Naive thymus-derived CD8-positive, alpha-beta T cell (primary cell): ENCODE measurements at places on chromosomes 2 and 18. TPM values are rescaled to one million over a fixed set of nuclear protein-coding genes. Genes with fewer than 3 reads are reported as not detected.

Gene LRRC30
- not detected for total RNA-seq

Gene PDCD1
- total RNA-seq: 0.23 TPM

Gene QPCT
- total RNA-seq: 0.52 TPM

Gene EML6
- 3.3 TPM for total RNA-seq

Gene COLEC11
- total RNA-seq: 1.8 TPM

Gene ALK
- total RNA-seq: not detected

Gene PSD4
- 118 TPM for total RNA-seq

Gene PAPOLG
- 40.6 TPM for total RNA-seq

Gene LRP1B
- not detected for total RNA-seq

Gene SERPINB10
- not detected for total RNA-seq

Gene MYL12B
- 184 TPM for total RNA-seq

Gene LYPD6
- total RNA-seq: not detected

DNA sequence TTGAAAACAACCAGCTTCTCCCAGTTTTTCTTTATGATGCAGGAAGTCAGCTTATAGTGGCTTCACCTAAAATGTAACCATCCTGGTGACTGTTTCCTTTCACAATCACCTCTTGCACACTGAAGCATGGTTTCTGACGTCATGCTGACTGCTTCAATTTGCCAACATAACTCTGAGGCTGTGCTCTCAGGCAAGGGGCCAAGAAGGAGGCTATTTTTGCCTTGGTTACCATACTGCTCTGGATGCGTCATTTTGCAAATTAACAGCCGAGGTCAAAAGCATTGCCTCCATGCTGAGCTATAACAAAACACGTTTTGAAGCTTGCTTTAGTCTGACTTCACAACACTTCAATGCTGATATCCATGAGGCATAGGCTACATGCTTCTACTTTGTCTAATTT is 397.8 kb downstream of the METTL4 start:
- H3K36me3 ChIP-seq: no peaks in the 10 kb centered on the region
- DNase-seq: no peak
- no peak overlapping the region for H3K4me3 ChIP-seq

DNA sequence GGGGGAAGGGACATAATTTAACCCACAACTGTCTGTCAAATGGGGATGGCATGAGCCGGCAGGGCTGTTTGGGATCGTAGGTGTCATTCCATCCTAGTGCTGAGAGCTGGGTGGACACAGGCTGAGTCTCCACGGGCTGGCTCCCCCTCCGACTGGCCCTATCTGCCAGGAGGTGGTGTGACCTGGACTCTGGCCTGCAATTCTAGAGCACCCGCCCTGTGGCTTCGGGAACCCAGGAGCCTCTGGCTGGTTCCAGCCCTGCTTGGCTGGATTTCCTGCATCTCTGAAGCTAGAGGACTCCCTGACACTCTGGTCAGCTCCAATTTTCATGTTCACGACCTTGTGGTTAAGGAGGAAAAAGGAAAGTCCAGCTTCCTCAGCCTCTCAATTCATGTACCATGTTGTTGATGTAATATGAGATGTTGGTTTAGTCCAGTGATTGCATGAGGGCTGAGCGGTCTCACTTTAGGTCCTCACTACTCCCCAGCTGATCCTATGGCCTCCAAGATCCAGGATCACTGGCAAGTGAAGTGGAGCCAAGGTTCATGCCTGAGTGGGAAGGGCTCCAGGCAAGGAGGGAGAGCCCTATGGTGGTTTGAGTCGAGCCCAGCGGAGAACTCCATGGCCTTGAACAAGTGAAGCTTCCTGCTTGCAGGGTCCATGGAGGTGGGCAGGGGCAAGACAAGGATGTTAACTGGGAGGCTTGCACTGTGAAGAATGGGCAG is 169.1 kb downstream of the NDUFA10 start:
- peaks cover 42% of the 10 kb centered on the region for H3K27me3 ChIP-seq
- no peaks in the 10 kb centered on the region for H3K36me3 ChIP-seq
- H3K27ac ChIP-seq: no peak overlapping the region
- DNase-seq: no peak
- H3K4me3 ChIP-seq: no peak overlapping the region

GRCh38 chr18:65753520-65753919 is 2.7 kb downstream of the CDH7 start:
- no peaks in the 10 kb centered on the region for H3K36me3 ChIP-seq
- DNase-seq: no peak
- no peak overlapping the region for H3K4me3 ChIP-seq
- H3K27me3 ChIP-seq: peaks cover 30% of the 10 kb centered on the region
- H3K4me1 ChIP-seq: no peaks in the 10 kb centered on the region

DNA sequence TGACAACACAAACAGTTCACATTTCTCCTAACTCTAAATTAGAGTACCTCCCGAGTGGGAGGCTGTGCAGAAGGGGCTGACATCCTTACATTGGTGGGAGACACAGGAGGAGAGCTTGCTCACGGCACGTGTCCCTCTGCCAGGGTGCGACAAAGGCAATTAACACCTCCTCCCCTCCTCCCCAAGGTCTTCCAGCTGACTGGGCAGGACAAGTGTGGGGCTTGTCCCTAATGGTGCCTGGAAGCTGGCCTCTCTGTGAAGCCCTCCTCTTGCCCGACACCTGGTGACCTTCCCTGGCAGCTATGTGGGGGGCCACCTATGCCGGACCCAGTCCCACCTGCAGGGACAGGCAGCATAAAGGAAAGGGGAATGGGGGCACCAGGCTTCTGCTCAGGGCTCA is 57.0 kb downstream of the FAM168B start:
- peak overlapping the region; percentile 78 for H3K27ac ChIP-seq
- H3K4me1 ChIP-seq: peaks cover 71% of the 10 kb centered on the region
- H3K4me3 ChIP-seq: peak overlapping the region; percentile 71
- DNase-seq: no peak
- no peaks in the 10 kb centered on the region for H3K27me3 ChIP-seq
- H3K36me3 ChIP-seq: no peaks in the 10 kb centered on the region

DNA sequence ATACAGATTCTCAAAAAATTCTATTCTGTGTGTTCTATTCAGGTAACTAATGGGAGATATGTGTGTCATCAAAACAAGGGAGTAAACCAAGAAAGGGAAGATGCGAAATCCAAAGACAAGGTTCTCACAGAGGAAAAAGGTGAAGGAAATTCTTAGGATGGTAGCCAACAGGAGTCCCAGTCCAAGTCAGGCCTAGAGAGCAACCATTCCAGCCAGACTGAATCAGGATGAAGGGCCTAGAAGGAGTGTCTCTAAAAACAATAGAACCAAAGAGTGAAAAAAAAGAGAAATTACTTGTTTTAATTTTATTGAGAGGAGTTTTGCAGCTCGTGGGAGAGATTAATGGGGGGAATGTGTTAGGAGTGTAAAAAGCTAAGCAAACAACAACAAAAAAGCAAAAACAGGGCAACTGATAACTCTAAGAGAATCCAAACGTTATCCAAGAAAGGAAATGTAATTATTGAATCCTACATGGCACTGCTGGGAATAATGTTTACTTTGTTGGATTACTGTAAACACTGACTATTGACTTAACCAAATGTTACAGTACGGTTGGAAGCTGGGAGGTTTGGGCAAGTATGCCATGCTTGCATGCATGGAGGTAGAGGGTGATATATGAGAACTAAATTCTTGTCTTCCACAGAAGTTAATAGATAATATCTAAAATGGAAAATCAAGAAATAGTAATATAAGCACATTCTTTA is 12.3 kb downstream of the MAP3K20 start:
- no peaks in the 10 kb centered on the region for H3K4me1 ChIP-seq
- H3K36me3 ChIP-seq: no peaks in the 10 kb centered on the region
- no peak overlapping the region for H3K4me3 ChIP-seq
- H3K27me3 ChIP-seq: peaks cover 10% of the 10 kb centered on the region

GRCh38 chr18:54360406-54360805 is 2.7 kb downstream of the C18orf54 start:
- DNase-seq: no peak
- H3K27me3 ChIP-seq: peaks cover 1% of the 10 kb centered on the region
- peaks cover 9% of the 10 kb centered on the region for H3K4me1 ChIP-seq
- no peak overlapping the region for H3K27ac ChIP-seq
- peaks cover 4% of the 10 kb centered on the region for H3K36me3 ChIP-seq
- no peak overlapping the region for H3K4me3 ChIP-seq

- H3K4me3 ChIP-seq: no peak overlapping the region
- H3K36me3 ChIP-seq: no peaks in the 10 kb centered on the region
- H3K4me1 ChIP-seq: no peaks in the 10 kb centered on the region
Measured at GRCh38 chr18:47528343-47528742, 276.9 kb upstream of the SKOR2 start.

DNA sequence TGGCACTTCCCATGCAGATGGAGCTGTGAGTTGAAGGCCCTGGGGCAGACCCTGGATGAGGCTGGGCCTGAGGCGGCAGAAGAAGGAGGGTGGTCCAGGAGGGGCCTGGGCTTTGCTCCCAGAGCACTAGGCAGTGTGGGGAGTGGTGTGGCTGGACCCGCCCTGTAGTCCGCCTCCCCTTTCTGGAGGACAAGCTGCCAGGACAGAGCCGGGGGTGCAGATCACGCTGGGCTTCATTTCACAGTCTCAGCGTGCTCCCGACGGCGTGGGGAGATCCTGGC is 49.8 kb downstream of the PTGR3 start:
- H3K36me3 ChIP-seq: peaks cover 4% of the 10 kb centered on the region
- no peak overlapping the region for H3K4me3 ChIP-seq
- no peak overlapping the region for H3K27ac ChIP-seq
- DNase-seq: no peak
- H3K27me3 ChIP-seq: peaks cover 10% of the 10 kb centered on the region

GRCh38 chr2:191857259-191857805 is 10.4 kb upstream of the CAVIN2 start:
- no peak for DNase-seq
- H3K4me1 ChIP-seq: no peaks in the 10 kb centered on the region
- H3K4me3 ChIP-seq: no peak overlapping the region
- H3K27me3 ChIP-seq: no peaks in the 10 kb centered on the region
- H3K27ac ChIP-seq: no peak overlapping the region

GRCh38 chr2:144248350-144249034 is 271.4 kb downstream of the ZEB2 start:
- no peak for DNase-seq
- no peak overlapping the region for H3K27ac ChIP-seq
- peaks cover 6% of the 10 kb centered on the region for H3K36me3 ChIP-seq
- no peaks in the 10 kb centered on the region for H3K4me1 ChIP-seq
- no peaks in the 10 kb centered on the region for H3K27me3 ChIP-seq

GRCh38 chr2:225073198-225073597 is 30.9 kb upstream of the DOCK10 start:
- peaks cover 13% of the 10 kb centered on the region for H3K4me1 ChIP-seq
- H3K36me3 ChIP-seq: peaks cover 5% of the 10 kb centered on the region
- DNase-seq: no peak
- no peak overlapping the region for H3K4me3 ChIP-seq

- no peak overlapping the region for H3K27ac ChIP-seq
- no peak for DNase-seq
- no peak overlapping the region for H3K4me3 ChIP-seq
- no peaks in the 10 kb centered on the region for H3K4me1 ChIP-seq
Measured at GRCh38 chr2:160794926-160795325, 301.3 kb upstream of the RBMS1 start.

DNA sequence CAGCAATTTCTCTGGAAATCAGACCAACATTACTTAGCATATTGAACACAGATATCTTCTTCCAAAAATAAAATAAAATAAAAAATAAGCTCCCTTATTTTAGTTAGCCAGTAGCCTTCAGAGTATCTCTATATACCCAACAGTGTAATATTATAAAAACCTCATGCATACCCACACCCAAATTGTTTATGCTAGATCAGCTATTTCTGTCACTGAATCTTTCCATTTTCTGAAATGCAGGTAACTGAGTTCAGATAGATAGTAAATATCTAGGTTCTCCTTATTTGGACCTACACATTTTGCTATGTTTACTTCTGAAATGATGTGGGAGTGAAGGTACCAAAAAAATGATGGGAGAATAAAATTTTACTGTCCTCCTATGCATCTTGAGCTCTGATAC is 39.9 kb downstream of the TTC21B start:
- no peak overlapping the region for H3K4me3 ChIP-seq
- no peak overlapping the region for H3K27ac ChIP-seq
- peaks cover 9% of the 10 kb centered on the region for H3K36me3 ChIP-seq
- H3K4me1 ChIP-seq: no peaks in the 10 kb centered on the region

GRCh38 chr2:49296107-49296867 is 142.0 kb upstream of the FSHR start:
- no peak for DNase-seq
- H3K36me3 ChIP-seq: no peaks in the 10 kb centered on the region
- H3K4me3 ChIP-seq: no peak overlapping the region
- H3K27ac ChIP-seq: no peak overlapping the region
- no peaks in the 10 kb centered on the region for H3K4me1 ChIP-seq

- no peak for DNase-seq
Measured at GRCh38 chr18:63131959-63132818, 187.4 kb downstream of the BCL2 start.

GRCh38 chr2:127721311-127721977 is 20.1 kb downstream of the SFT2D3 start:
- H3K4me1 ChIP-seq: peaks cover 5% of the 10 kb centered on the region
- peaks cover 49% of the 10 kb centered on the region for H3K36me3 ChIP-seq
- H3K27ac ChIP-seq: no peak overlapping the region
- H3K4me3 ChIP-seq: no peak overlapping the region
- no peak for DNase-seq

- H3K27me3 ChIP-seq: peaks cover 12% of the 10 kb centered on the region
- no peaks in the 10 kb centered on the region for H3K4me1 ChIP-seq
- no peaks in the 10 kb centered on the region for H3K36me3 ChIP-seq
- no peak overlapping the region for H3K27ac ChIP-seq
- no peak for DNase-seq
Measured at GRCh38 chr18:35861367-35862118, 110.9 kb upstream of the RMP24 start.

GRCh38 chr2:225140723-225141122 is 98.5 kb upstream of the DOCK10 start:
- H3K4me1 ChIP-seq: no peaks in the 10 kb centered on the region
- no peaks in the 10 kb centered on the region for H3K27me3 ChIP-seq
- H3K27ac ChIP-seq: no peak overlapping the region

GRCh38 chr2:62919041-62919440 is 131.6 kb upstream of the OTX1 start:
- no peak for DNase-seq
- H3K4me3 ChIP-seq: no peak overlapping the region
- H3K27me3 ChIP-seq: no peaks in the 10 kb centered on the region
- peaks cover 43% of the 10 kb centered on the region for H3K36me3 ChIP-seq
- no peak overlapping the region for H3K27ac ChIP-seq
- H3K4me1 ChIP-seq: no peaks in the 10 kb centered on the region

GRCh38 chr2:159859583-159859982 is 61.6 kb upstream of the CD302 start:
- H3K4me3 ChIP-seq: no peak overlapping the region
- no peaks in the 10 kb centered on the region for H3K27me3 ChIP-seq
- H3K4me1 ChIP-seq: no peaks in the 10 kb centered on the region
- H3K36me3 ChIP-seq: peaks cover 55% of the 10 kb centered on the region
- DNase-seq: no peak

DNA sequence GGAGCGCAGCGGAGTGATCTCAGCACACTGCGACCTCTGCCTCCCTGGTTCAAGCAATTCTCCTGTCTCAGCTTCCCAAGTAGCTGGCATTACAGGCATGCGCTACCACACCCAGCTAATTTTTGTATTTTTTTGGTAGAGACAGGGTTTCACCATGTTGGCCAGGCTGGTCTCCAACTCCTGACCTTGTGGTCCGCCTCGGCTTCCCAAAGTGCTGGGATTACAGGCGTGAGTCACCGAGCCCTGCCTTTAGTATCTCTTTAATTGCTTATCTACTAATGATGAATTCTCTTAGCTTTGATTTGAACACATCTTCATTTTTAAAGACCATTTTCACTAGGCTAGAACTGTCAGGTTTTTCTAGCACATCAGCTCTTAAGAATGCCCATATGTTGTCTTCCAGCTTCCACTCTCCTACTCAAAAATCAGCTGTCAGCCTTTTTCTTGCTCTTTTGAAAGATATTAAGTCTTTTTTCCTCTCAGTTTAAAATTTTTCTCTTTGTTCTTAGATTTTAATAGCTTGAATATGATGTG is 16.1 kb upstream of the MFSD2B start:
- no peak overlapping the region for H3K4me3 ChIP-seq
- peaks cover 17% of the 10 kb centered on the region for H3K36me3 ChIP-seq
- H3K4me1 ChIP-seq: no peaks in the 10 kb centered on the region
- no peak for DNase-seq
- no peak overlapping the region for H3K27ac ChIP-seq
